CD4-positive, alpha-beta T cell (primary cell): ENCODE measurements at places on chromosomes 11 and 22.

GRCh38 chr11:96388891-96389719 lies 607 bp downstream of the CCDC82 start:
- DNase-seq: no peak

DNA sequence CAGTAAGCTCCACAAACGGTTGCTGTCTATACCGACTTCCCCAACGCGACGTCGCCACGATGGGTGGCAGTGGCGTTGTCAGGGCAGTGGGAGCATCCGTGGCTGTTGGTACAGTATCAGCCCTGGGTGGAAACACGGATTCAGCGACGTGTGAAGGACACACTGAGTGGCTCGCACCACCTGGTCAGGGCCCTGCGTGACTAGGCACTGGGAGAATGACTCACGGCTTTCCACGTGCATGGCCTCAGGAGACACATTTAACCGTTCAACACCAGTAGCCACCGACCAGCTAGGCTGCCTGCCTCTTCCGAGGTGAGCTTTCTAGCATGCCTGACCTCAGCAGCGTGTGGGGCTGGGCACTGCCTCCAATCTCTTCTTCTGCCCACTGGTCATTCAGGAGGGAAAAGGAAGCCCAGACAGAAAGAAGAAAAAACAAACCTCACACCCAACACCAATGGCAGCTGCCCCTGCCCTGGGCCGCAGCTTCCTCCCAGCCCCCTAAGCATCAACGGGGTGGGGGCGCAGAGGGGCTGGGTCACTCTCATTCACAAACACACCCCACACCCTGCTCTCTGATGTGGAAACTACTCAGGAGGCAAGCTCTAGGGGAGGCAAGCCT lies 59.0 kb downstream of the MYH9 start:
- DNase-seq: peak; percentile 65

- DNase-seq: peak; percentile 69
These were observed 5.9 kb upstream of the ADORA2A start for GRCh38 chr22:24421428-24421931.

- DNase-seq: no peak
These were observed 517.8 kb downstream of the MIAT start for GRCh38 chr22:27175021-27175838.

GRCh38 chr11:44711113-44711786 lies 15.5 kb upstream of the TSPAN18 start:
- DNase-seq: no peak

- DNase-seq: peak; percentile 72
These were observed 25.9 kb upstream of the ATXN10 start for GRCh38 chr22:45645526-45646414.

GRCh38 chr11:62506413-62507124 lies 40.0 kb downstream of the AHNAK start:
- no peak for DNase-seq

DNA sequence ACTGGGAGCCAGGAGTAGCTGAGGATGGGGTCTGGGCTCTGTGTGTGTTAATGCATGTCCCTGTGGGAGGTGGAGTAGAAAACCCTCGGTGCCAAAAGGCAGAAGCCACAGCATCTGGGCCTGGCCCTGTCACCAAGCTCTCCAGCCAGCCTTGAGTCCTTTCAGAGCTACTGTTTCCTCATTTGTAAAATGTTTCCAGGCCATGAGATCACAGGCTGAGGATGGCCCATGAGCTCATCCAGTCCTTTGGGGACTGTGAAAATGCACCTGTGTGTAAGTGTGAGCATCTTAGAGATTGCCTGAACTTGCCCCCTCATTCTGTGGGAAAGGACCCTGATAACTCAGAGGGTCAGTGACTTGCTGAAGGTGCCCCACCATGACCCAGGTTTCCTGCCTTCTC lies 9.1 kb downstream of the ANKK1 start:
- no peak for DNase-seq

- DNase-seq: no peak
These were observed 385.2 kb downstream of the SOX6 start for GRCh38 chr11:15971215-15971546.

DNA sequence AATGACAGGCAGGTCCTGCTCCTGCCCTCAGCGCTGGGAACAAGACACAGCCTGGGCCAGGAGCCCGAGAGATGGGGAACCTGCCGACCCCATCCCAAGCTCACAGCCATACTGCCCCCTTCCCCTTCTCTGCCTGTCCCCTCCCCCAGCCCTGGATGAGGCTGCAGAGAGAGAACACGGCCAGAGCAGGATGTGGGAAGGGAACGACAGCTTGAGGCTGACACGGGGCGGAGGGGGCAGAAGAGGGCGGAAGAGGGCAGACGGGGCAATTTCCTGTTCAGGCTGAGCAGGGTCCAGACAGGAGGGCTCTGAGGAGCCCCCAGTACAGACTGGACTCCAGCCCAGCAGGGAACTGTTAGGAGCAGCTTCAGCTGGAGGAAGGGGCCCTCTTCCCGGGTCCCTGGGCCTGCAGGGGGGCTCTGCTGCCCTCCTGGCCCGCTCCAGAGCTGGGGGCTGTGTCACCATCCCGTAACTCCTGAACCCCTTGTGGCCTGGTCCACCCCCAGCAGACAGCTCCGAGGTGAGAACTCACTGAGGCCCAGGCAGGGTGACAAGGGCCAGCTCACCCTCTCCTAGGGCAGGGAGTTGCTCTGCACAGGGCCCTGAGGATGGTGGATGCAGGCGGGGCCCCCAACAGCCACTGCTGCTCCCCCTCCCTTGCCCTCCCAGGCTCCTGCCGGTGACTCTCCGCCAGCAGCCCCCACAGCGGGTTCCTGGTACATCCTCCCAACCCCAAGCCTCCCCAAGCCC lies 5.7 kb downstream of the CTSD start:
- DNase-seq: peak; percentile 60

- no peak for DNase-seq
These were observed 73.9 kb downstream of the SGSM3 start for GRCh38 chr22:40444178-40444831.

DNA sequence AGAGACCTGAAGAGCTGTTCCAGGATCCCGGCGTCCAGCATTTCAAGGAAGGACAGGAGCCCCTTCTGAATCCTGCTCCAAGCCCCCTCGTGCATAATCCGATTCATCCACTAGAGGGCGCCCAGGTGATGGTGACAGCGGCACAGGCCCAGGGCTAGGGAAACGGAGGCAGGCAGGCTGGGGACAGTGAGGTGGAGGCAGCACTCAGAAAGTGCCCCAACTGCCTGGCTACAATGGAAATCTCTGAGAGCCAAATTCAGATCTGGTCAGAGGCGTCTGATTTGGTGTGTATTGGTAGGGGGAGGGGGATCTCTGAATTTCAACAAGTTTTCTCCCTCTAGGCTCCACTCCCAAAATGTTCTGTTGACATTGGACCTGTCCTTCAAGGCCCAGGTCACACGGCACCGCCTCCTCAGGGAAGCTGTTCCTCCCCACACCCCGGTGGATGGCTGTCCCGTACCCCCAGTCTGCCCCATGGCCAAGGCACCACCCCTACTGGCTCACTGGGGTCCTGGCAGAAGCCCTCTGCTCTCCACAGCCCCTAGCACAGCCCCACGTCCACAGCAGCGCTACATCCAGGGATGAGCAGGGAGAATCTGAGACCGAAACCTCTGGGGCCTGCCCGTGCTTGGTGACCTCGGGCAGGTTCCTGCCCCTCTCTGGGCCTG lies 142.9 kb downstream of the CRYBB2 start:
- peak; percentile 63 for DNase-seq

GRCh38 chr22:37010976-37011375 lies 8.3 kb downstream of the TST start:
- no peak for DNase-seq

DNA sequence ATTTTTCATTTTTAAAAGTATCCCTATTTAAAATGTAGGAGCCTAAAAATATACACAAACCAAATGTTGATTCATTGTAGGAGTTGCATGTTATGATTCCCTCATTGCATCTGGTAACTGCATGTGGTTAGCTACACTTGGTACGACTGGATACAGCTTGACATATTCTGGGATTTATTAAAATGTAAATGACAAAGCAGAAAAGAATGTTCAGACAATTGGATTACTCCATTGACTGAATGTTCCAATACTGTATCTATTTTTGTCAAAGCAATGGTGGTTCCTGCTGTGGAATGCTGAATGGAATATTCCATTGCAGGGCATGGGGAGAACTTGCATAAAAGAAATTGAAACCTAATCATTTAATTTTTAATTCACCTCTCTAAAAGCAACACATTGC lies 30.8 kb downstream of the BLID start:
- no peak for DNase-seq

GRCh38 chr11:69377029-69377952 lies 83.3 kb downstream of the MYEOV start:
- no peak for DNase-seq

GRCh38 chr11:126608658-126609057 lies 253.2 kb downstream of the ST3GAL4 start:
- DNase-seq: no peak

DNA sequence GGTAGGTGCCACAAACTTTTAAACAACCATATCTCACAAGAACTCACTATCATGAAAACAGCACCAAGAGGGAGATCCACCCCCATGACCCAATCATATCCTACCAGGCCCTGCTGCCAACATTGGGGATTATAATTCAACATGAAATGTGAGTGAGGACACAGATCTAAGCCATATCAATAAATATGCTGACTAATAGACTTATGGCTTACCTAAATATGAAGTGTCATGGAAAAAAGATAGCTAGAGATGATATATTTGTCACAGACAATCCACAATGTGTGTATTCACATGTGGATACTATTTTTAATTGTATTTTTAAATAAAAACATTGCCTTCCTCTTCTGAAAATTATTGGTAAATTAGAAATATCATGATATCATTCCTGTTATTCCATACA lies 38.2 kb upstream of the RAB38 start:
- no peak for DNase-seq

GRCh38 chr11:86740628-86741483 lies 59.5 kb upstream of the PRSS23 start:
- DNase-seq: no peak

GRCh38 chr22:50506611-50507420 lies 686 bp downstream of the LMF2 start:
- peak; percentile 17 for DNase-seq

GRCh38 chr11:11569936-11570491 lies 51.8 kb downstream of the GALNT18 start:
- no peak for DNase-seq

- no peak for DNase-seq
These were observed 172.5 kb downstream of the MN1 start for GRCh38 chr22:27628891-27629631.

- no peak for DNase-seq
These were observed 131.2 kb upstream of the PARVA start for GRCh38 chr11:12246147-12246546.

DNA sequence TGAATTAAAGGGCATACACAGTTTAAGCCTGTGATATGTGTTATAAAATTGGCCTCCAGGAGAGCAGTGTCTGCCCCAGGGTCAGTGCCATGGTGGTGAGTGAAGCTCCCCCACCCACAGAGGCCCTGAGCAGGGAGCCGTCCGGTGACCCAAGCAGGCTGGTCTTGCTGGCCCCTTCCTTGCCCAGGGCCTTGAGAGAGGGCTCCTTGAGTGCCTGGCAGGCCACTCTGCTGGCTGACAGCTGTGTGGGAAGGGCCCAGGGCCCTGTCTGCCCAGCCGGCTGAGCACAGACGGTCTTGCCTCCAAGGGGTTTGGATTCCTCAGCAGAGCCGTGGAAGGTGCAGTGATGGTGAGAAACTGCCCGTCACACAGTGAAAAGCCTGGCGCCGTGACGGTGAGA lies 25.9 kb downstream of the PTDSS2 start:
- DNase-seq: no peak

DNA sequence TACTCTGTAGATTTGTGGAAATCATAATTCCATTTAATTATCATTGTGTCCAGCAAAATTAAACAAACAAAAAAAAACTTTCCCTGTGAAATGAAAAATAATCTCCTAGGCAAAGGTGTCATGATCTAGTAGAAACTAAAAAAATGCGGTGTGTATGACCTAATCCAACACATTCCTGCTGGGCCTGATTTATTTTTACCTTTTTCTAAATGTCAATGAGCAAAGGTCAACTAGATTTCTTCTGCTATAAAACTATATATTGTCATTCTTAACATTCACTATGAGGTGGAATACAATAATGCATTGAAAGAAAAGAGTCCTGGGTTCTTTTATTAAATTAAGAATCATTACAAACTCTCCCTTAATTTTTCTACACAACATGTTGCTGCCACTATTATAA lies 57.1 kb upstream of the MN1 start:
- DNase-seq: no peak

DNA sequence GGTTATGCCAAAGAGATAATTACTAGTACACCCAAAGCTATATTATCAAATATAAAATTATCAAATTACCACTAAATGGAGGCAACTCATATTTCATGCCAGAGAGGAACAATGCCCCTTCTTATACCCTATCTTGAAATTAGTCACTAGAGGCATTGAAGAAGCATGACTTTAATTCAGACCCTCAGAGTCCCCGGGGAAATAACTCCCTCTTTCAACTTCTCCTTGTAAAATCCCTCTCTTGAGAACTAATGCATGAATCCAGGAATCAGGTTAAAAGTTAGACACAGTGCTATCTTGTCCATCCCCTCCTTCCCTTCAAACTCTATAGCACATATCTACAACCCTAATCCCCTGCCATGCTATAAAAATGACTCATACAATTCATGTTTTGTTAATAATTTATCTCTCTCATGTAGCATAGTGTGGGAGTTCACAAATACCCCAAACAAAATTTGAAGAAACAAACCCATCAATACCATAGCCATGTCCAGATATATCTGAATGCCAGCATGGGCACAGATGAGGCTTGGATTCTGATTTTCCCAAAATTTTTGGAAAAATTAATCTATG lies 665.4 kb downstream of the KCNA4 start:
- no peak for DNase-seq

- DNase-seq: no peak
These were observed 95.0 kb downstream of the SLC1A2 start for GRCh38 chr11:35324183-35324886.

- DNase-seq: no peak
These were observed 34.7 kb upstream of the NRIP3 start for GRCh38 chr11:9038541-9038940.

GRCh38 chr11:111631666-111632039 lies 29.4 kb downstream of the SIK2 start:
- no peak for DNase-seq

GRCh38 chr11:77990981-77991380 lies 3.5 kb downstream of the INTS4 start:
- no peak for DNase-seq

DNA sequence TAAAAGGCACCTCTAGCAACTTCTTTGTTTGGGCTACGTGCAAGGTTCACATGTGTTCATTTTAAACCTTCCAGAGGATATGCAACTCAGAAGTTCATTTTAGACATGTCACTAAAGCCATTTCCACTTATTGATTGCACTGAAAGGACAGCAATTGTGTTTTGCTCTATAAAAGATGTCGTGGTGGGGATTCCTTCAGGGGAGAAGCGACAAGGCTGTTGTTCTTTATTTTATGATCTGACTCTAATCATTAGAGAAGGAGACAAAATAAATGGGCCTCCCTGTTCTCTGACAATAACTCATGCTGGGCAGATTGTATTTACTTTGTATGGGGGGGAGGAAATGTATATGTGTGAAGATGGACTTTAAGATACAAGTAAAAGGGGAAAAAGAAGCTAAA lies 370.1 kb upstream of the ARHGAP42 start:
- DNase-seq: no peak
